ENCODE measurements at places on chromosomes 1 and 21. TPM values are rescaled to one million over a fixed set of nuclear protein-coding genes. Genes with fewer than 3 reads are reported as not detected.

DNA sequence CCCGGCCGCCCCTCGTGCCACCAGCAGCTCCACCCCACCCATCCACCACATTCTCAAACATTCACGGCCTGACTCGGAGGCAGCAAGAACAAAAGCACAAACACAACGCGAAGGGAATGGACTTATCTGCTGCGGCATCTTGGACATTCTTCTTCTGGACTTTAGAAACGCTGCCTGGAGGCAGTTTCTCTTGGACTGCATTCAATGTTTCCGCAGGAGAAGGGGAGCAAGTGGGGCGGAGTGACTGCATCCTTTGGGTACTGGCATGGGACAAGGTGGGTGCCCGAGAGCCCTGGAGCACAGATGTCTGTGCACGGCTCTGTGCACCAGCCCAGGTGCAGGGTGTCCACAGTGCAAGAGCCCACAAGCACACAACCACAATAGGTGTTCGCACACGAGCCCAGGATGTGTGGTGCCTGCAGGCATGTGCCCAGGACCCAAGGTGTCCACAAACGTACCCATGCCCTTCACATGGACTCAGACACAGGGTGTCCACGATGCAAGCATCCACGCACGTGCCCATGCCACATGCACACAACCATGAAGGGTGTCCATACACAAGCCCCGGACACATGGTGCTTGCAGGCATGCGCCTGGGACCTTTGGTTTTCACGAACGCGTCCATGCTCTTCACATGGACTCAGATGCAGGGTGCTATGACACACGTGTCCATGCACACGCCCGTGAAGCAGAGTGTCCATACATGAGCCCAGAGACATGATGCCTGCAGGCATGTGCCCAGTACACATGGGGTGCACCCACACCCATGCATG is 53.6 kb downstream of the WNT9A start:
- no peak for DNase-seq

- DNase-seq = no peak
Observed at GRCh38 chr1:243708210-243708609, 141.8 kb downstream of the AKT3 start.

DNA sequence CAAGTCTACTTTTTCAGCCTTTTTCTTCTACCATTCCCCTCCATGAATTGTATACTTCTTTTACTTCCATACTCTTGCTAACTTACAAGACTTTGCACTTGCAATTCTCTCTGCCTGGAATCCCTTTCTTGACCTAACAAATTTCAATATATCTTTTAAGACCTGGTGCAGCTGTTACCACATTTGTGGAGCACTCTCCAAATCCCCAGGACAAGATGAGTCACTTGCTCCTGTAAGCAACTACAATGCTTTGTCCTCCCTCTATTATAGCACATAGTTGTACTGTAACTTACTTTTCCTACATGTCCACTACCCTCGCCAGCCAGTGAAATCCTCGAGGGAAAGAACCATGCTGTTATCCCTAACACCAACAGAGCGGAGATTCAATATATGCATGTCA is 43.1 kb downstream of the WARS2 start:
- no peak for DNase-seq

DNA sequence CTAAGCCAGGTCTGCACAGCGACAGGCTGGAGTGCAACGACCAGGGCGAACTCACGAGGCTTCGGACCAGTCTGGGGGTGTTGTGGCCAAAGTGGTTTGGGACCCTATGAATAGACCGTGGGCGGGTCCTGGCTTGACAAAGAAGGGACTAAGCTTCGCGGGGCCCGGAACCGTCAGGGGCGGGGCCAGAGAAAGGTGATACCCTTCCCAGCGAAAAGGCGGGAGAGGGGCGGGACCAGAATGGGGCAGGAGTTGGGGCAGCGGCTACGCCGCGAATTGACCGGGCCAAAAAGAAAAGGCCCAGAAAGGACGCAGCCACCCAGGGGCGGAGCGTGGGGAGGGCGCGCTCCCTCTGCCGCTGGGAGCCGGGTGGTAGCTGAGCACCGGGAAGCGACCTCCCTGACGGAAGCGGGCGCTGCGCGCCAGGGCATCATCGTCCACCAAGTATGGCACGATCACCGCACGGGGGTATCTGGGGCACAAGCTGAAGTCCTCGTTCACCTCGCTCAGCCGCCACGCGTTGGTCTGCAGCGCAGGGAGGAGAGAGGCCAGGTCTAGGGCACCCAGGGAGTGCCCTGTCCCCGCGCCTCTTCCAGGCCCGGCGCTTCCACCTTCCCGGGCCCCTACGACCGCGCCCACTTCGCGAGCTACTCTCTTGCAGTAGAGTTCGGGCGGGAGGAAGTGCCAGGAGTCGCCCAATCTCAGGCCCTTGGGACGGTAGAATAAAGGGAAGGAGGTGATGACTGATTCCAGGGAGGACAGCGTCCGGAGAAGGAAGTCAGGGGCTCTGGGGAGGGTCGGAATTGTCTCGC is 6.7 kb upstream of the FAM167B start:
- DNase-seq = no peak

DNA sequence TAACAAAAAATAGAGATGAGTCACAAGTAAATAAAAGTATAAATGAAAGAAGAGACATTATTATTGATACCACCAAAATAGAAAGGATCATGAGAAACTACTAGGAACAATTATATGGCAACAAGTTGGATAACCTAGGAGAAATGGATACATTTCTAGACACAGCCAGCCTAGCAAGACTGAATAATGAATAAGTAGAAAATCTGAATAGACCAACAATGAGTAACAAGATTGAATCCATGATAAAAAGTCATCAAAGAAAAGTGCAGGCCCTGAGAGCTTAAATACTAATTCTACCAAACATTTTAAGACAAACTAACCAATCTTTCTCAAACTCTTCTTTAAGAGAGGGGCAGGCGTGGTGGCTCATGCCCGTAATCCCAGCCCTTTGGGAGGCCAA is 538.6 kb upstream of the PBX1 start:
- DNase-seq = no peak

GRCh38 chr1:119375366-119375765 is 6.8 kb downstream of the HAO2 start:
- no peak for DNase-seq

- DNase-seq = peak; percentile 34
Observed at GRCh38 chr1:229410692-229411433, 23.0 kb downstream of the ACTA1 start.

GRCh38 chr1:231606712-231607111 is 19.9 kb upstream of the DISC1 start:
- no peak for DNase-seq

GRCh38 chr1:13643017-13643416 is 57.0 kb upstream of the PRDM2 start:
- DNase-seq = no peak

GRCh38 chr1:41368366-41368765 is 7.1 kb downstream of the FOXO6 start:
- no peak for DNase-seq

CLDN8 gene
- total RNA-seq = not detected

KLF17 gene
- not detected for total RNA-seq

RAB13 gene
- 35.4 TPM for total RNA-seq

Data from dermis microvascular lymphatic vessel endothelial cell (primary cell).